ENCODE measurements at places on chromosomes 3 and 15.

DNA sequence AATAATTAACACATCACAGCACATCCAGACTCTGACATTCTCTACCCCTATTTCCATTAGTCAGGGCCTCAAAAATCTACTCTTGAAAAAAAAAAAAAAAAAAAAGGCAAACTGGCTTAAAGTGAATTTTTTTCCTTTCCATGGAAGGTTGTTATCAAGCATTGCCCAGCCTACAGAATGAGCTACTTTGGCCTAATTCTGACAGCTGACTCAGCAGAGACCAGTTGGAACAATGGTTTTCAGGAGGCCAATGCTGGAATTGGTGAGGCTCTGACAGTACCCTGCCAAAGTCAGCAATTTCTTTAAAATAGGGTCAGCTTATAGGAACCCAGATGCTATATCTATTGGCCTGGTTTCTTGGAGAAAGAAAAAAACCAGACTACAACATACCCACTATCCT is 454.7 kb downstream of the MAGI1 start:
- no peak for DNase-seq

DNA sequence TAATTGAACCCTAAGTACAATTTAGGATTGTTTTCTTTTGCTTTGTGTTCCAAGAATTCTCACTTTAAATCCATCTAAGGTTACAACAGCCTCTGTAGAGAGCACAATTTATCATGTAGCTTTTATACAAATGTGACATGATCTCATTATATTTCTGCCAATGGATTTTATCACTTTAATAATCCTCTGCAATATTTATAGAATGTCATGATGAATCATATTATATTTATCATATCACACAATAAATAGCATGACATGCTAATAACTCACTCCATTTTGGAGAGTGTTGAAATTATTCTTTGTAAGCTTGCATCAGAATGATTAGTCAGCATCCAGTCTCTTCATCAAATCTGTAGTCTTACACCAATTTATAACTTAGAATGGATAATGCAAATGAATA is 280.6 kb upstream of the ZNF717 start:
- DNase-seq: no peak

DNA sequence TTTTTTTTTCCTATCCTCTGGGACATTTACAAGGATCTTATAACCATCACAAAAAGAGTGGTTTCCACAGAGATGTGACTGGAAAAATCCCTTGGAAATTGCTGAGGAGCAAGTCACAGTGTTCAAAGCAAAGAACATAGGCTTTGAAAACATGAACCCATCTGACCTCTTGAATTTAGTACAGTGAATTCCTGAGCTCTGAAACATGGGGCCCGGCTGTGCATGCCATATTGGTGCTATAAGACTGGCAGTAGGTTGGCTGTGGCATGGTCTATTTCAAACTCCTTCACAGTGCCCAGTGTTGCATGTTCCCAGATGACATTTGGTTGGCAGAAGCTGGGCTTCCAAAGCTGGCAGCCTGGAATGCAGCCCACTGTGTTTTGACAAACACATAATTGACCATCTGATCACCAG is 202.2 kb downstream of the TIGIT start:
- no peak for DNase-seq

DNA sequence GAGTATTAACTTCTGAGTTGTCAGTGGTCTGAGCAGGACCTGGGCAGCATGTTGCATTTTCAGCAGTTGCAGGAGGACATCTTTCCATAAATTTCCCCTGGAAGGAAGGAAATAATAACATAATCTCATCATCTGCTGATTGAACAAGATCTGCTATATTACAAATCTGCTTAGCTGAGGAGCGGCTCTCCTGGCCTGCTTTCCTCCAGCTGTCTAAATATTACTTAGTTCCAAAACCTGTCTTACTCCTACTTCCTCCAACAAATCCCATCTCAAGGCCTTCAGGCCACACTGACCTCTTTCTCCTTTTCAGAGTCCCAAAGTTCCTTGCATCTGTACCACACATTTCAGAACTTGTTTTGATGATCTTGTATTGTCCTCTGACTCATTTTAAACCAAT is 364.4 kb upstream of the MCTP2 start:
- DNase-seq: no peak

- no peak for DNase-seq
Measured at GRCh38 chr15:31483986-31484951, 157.6 kb downstream of the KLF13 start.

DNA sequence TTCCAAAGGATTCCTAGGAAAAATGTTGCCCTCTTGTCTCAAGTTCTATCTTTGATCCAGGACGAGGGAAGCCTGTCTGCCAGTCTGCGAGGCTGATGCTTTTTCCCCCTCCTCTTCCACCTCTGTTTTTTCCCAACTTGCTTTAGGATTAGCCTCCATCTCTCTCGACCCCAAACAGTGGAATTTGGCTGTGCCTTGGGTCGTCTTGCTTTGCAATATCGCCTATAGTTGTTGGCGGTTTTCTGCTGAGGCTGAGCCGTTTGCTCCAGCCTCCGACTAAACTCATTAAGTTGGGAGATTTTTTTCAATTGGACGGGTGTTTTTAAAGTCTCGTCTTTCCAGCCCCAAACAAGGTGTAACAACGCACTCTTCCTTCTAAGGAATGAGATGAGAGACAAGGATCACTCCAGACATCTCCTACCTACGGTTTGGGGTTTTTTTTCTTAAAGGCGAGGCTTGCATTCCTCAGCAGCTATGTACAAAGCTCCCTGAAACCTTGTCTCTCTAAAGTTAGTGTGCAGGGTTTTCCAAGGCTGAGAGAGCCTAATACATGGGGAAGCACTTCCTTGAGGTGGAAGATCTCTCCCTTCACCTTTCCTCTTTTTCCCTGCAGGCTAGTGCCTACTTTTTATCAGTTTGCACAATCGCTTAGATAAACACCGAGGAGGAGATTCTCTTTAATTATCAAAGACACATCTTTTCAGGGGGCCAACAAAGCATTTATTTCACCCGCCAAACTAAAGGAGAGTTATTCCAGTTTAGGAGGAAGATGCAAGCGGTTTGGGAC is 4.8 kb upstream of the NR2F2 start:
- no peak for DNase-seq

- DNase-seq: no peak
Measured at GRCh38 chr3:147420353-147421183, 11.4 kb downstream of the ZIC1 start.

DNA sequence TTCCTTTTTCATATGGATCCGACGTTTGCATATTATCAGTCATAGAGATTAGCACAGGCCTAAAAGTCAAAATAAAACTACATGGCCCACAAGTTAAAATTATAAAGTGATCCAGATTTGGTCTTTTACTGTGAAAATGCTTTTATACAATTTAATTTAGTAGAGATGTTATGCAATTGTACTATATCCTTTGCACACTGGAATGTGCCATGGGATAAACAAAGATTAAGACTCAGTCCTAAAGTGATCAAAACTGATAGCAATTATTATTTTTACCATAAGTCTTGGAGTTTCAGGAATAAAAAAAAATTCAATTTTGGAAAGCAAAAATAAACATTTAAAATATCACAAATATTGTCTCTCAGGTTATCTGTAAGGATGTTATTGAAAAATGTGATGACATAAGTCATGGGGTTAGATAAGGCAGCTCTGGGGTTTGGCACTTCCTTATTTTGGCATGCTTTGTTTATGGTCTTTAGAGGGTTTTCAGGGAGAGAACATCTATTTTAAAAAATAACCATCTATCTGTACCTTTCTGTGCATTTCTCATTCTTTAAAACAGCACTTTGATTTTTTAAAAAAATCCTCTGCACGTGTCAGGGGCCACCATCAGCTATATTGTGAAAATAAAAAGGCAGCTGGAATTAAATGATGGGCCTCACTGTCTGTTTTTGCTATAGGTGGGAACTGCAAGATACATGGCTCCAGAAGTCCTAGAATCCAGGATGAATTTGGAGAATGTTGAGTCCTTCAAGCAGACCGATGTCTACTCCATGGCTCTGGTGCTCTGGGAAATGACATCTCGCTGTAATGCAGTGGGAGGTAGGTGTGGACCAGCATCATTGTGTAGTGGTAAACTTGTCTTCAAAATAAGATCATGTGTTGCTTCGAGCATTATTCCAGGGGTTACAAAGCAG is 67.3 kb downstream of the TGFBR2 start:
- no peak for DNase-seq

DNA sequence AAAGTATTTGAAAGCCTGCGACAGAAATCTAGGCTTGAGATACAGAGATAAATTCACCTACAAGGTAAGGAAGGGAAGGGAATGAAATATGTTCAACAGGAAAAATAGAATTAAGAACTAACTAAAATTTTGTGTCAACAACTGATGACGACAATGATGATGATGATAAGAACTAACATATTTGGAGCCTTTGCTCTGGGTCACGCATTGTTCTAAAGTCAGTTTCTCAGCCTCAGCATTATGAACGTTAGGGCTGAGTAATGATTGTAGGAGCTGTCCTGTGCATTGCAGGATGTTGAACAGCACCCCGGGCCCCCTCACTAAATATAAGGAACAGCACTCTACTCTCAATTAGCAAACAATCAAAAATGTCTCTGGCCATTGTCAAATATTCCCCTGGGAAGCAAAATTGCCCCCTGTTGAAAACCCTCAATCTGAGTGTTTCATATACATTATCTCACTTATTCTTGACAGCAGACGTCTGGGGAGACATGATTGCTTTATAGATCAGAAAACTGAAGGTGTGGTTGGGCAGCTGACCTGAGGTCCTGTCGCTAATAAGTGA is 88.5 kb downstream of the ERC2 start:
- no peak for DNase-seq

DNA sequence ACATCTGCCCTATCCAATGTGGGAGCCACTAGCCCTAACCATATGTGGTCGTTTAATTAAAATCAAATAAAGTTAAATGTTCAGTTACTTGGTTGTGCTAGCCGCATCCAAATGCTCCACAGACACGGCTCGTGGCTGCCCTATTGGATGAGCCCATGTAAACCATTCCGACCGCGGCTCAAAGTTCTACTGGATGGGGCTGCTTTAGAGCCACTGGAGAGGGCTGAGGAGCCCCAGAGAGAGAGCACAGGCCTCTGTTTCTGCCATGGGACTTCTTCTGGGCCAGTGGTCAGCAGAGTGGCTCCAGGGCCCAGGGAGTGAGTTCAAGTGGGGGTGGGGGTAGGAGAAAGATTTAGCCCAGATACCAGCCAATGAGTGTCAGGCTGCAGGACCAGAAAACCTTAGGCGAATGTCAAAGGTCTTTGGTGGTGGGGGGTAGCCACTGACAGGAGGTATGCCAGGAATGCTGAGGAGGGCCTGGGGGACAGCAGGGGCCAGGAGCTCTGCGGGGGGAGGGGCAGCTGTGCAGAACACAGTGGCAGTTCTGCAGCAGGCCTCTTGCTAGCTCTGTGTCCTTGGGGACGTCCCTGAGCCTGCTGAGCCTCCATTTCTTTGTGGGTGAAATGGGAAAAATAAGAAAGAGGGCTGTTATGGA is 30.1 kb downstream of the SPSB4 start:
- DNase-seq: no peak

GRCh38 chr15:60787837-60788691 is 309.1 kb upstream of the ICE2 start:
- DNase-seq: no peak

GRCh38 chr3:14169871-14170270 is 8.5 kb downstream of the XPC start:
- no peak for DNase-seq

- no peak for DNase-seq
Measured at GRCh38 chr15:89198196-89198595, 23.2 kb downstream of the RLBP1 start.

DNA sequence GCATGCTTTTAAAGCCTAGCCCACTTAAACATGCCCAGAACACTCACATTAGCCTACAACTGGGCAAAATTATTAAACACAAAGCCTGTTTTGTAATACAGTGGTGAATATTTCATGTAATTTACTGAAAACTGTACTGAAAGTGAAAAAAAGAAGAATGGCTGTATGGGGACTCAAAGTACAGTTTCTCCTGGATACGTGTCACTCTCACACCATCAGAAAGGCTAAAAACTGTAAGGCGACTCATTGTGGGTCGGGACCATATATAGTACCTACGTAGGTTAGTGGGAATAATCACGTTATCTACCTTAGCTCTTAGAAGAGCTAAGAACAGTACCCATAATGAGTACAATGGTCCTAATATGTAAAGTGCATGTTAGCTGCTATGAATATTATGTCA is 80.2 kb upstream of the SPATA12 start:
- DNase-seq: no peak

GRCh38 chr15:51335538-51336410 is 2.6 kb downstream of the CYP19A1 start:
- DNase-seq: no peak

- no peak for DNase-seq
Measured at GRCh38 chr3:65497846-65498245, 540.9 kb downstream of the MAGI1 start.

GRCh38 chr3:184455991-184456390 is 76.1 kb downstream of the CHRD start:
- no peak for DNase-seq

- no peak for DNase-seq
Measured at GRCh38 chr3:172202797-172203196, 163.4 kb downstream of the FNDC3B start.

GRCh38 chr15:75650908-75651809 is 3.4 kb downstream of the SNX33 start:
- no peak for DNase-seq

DNA sequence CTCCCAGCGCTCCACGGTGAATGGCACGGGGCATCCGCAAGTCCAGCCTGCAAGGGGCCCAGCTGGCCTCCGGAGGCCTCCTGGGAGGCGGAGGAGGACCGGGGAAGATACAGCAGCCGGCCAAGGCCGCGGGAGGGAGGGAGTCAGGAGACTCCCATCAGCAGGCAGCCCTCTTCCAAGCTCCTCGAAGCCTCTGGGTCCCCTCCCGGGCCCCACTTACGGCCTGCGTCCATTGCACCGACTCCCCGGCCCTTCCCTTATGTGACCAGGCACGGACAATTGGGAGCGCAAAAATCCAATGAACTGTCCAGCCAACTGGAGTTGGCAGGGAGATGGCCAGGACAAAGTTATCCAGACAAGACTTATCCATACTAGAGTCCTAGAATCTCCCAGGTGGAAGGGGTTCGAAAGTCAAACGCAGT is 668 bp downstream of the MFGE8 start:
- no peak for DNase-seq

DNA sequence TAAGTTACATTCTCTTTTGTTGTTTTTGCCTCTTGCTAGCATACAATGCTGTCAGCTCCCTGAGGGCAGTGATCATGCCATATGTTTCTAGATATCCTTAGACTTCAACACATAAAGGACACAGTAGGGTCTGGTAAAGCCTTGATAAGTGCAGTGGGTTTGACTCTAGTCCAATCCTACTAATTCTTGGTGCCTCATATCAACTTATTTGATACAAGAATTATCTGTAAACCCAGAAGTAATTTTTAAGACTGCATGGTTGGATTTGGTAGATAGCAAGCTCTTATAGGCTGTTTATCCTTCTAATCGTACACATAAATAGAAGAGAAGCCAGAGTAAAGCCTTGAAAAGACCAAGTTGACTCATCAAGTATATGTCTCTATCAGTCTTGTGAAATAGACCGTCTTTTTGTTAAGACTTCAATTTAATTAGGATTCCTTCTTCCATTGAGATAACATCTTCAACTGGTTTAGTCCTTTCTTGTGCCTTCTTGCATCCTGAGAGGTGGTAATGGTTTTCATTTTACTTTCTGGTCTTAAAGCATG is 265.6 kb upstream of the CDIN1 start:
- no peak for DNase-seq
